ENCODE measurements at places on chromosomes 13 and 19.

- DNase-seq: no peak
These were observed 3.3 kb downstream of the DOT1L start for GRCh38 chr19:2166741-2167738.

DNA sequence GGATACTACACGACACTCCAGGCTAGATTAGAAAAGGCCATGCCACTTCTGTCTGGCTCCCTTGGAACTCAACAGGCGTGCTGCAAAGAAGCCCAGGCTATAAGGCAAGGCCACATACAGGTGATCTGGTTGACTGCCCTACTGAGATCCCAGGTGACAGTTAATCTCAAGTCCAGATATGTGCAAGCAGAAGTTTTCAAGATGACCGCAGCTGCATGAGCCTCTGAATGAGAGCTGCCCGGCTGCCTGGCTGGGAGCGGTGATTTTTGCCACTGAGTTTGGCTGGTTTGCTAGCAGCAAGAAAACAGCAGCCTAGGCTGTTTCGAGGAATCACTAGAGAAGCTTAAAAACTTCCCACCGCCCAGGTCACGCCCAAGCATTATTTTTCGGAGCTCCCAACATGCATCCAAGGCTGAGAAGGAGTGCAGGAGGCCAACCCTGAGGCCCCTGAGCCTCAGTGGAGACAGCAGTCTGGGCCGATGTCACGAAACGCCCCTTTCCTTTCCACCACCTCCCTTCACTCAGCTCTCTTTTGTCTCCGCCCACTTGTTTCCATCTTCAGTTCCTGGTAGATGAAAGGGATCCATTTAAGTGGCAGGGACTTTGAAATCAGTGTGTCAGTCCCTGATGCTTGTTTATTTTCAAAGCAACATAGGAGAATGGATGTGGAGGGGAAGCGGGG lies 14.0 kb upstream of the URI1 start:
- no peak for DNase-seq

GRCh38 chr19:31519256-31519655 lies 170.0 kb upstream of the TSHZ3 start:
- no peak for DNase-seq

DNA sequence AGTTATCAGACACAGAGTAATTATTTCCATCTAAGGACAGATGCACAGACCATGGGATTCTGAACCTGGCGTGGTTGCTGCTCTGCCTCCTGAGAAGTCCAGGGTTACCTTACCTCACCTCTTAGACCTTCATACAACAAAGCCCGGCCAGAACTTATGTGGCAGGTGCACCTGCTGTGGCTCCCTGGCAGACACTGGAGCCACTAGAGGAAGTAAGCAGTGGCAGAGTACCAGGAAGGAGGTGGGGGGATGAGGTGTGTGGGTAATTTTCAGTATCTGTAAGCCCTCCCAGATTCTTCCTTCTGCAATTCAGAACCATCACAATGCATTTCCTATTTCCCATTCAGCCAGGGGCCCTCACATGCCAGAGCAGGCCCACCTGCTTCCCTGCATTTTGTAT lies 106.1 kb upstream of the DOCK9 start:
- no peak for DNase-seq

DNA sequence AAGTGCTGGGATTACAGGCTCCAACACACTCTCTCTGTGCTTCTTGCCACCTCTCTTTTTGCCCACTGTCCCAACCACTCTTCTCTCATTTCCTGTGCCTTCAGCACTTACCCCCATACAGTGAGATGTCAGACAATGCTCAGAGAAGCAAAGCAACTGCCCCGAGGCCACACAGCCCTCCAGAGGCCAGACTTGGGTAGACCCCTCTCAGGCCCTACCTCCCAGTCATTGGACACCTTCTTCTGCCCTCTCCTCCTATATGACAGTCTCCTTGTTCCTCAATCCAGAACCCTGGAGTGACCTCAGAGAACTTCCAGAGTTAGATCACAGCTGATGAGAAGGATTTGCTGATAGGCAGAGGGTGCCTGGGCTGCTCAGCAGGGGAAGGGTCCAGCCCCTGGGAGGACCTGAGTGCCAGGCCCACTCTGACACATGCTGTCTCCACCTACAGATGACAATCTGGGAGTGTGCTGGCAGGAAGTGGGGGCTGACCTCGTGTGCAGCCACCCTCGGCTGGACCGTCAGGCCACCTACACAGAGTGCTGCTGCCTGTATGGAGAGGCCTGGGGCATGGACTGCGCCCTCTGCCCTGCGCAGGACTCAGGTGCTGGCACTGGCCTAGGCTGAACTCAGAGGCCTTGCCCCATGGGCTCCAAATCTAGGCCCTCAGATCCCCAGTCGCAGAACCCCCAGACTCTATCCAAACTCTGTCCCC lies 24.4 kb downstream of the LTBP4 start:
- peak; percentile 3 for DNase-seq

- no peak for DNase-seq
These were observed 5.4 kb downstream of the ATP4B start for GRCh38 chr13:113652404-113653263.

GRCh38 chr19:4103080-4103433 lies 20.9 kb downstream of the MAP2K2 start:
- no peak for DNase-seq

DNA sequence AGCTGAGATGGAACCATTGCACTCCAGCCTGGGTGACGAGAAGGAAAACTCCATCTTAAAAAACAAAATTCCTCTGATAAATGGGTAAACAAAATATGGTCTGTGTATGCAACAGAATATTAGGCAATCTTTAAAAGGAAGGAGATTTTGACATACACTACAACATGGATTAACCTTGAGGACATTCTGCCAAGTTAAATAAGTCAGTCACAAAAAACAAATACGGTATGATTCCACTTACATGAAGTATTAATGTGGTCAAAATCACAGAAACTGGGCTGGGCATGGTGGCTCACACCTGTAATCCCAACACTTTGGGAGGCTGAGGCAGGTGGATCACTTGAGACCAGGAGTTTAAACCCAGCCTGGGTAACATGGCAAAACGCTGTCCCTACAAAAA lies 3.0 kb upstream of the ZNF444 start:
- DNase-seq: no peak

- DNase-seq: no peak
These were observed 150.9 kb downstream of the RGCC start for GRCh38 chr13:41608111-41608838.

DNA sequence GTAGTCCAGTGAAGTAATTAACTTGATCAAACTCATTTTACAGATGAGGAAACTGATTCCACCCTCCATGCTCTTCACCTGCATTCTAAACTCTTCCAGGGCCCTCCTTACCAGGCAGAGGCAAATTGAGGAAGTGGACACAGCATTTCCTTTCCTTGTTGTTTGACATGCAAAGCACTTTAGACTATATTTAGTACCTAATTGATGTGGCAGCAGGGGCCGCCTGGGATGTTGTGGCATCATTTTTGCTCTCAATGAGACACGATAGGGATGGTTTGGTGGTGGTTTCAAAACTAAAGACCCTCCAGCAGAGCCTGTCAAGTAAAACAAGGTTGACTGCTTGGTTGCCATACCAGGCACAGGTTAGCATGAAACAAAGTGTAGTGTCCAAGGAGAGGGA lies 7.9 kb downstream of the SIPA1L3 start:
- no peak for DNase-seq

All from kidney glomerular epithelial cell (primary cell).